NCI-H1417 (cell line): ENCODE measurements at places on chromosomes 13 and 19.

DNA sequence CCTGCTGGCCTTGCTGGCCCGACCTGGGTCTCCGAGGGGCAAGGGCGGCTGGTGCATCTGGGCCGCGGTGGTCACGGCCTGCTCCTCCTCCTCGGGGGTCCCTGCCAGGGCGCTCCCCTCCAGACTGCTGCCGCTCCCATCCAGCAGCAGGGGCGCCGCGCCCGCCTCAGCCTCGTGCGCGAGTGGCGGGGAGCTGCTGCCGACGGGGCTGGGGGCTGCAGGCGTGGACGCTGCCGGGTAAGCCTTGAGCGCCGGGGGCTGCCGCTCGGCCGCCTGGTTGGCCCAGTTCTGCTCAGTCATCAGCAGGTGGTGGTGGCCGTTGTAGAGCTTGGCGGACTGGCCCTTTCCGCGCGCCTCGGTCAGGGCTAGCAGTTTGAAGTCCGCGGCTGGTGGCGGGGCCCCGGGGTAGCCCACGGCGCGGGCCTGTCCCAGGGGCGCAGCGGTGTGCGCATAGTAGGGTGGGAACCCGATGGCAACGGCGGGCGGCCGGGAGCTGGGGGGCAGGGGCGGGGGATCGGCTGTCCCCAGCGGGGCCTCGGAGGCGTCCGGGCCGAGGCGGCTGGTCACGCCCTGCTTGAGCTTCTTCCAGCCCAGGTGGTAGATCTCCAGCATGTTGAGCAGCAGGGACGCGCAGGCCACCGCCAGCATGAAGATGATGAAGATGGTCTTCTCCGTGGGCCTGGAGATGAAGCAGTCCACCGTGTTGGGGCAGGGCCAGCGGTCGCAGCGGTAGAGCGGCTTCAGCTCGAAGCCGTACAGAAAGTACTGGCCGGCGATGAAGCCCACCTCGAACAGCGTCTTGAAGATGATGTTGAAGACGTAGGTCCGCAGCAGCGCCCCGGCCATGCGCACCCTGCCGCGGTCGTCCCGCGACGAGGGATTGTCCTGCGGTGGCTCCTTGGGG, 18.6 kb downstream of the GJA3 start:
- no peak for DNase-seq

DNA sequence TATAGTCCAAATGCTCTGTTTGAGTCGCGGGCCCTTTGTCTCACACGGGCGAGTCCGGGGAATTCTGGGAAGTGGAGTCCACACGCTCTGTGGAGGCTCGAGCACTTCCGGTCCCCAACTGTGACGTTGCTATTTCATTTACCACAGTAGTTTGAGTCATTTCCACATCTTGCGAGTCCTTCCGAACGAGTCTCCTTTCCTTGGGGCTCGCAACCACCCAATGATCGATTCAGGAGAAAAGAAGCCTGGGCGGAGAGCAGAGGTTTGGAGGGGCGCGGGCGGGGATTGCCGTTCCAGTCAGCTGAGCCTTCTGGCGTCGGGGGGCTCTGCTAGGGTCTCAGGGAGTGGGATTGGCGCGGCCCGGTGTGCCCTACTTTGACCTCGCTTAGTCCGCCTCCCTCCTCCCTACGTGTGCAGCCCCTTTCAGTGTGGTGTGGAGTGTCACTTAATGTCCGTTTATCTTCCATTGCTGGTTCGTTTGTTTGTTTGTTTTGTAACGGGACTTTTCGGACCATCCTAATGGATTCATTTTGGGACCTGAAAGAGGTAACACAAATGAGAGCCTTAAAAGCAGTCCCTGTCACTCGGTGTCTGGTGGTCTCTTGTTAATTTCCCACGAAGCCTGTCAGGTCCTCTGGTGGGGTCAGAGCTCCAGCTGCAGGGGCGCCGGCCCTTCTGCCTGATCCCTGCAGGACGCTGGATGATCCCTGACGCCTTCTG, at the start of gene ZNF222:
TSS of gene ZNF222 (plus strand) at position 163 of the 720 bp plus-strand sequence. CDS start at position 221, 58 bp downstream.
- peak; percentile 84 for DNase-seq

DNA sequence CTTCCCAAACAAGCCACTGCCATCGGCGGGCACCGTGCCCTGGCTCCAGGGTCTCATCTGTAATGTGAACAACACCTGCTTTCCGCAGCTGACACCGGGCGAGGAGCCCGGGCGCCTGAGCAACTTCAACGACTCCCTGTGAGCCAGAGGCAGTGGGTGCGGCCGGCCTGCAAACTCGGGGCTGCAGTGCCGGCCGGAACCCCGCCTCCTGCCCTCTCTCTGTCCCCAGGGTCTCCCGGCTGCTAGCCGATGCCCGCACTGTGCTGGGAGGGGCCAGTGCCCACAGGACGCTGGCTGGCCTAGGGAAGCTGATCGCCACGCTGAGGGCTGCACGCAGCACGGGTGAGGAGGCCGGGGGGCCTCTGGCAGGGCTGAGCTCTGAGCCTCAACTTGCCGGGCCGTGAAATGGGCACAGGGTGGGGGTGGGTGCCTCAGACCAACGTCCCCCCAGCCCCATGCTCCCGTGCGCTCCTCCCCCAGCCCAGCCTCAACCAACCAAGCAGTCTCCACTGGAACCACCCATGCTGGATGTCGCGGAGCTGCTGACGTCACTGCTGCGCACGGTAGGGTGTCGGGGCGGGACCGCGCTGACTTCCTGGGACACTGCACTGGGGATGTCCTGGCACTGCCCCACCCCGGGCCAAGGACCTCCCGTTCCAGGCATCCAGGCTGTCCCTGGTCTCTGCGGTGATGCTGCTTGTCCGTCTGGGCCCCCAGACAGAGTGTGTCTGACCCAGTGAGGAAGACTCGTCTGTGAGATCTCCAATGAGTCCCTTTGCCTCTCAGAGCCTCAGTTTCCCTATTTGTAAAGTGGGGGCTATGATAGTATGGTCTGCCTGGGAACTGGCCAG, 2.2 kb downstream of the ABCA7 start:
- DNase-seq: no peak

GRCh38 chr13:110037925-110038573, 251.7 kb upstream of the IRS2 start:
- DNase-seq: no peak

GRCh38 chr19:5863030-5863665, 7.2 kb downstream of the FUT5 start:
- DNase-seq: no peak

DNA sequence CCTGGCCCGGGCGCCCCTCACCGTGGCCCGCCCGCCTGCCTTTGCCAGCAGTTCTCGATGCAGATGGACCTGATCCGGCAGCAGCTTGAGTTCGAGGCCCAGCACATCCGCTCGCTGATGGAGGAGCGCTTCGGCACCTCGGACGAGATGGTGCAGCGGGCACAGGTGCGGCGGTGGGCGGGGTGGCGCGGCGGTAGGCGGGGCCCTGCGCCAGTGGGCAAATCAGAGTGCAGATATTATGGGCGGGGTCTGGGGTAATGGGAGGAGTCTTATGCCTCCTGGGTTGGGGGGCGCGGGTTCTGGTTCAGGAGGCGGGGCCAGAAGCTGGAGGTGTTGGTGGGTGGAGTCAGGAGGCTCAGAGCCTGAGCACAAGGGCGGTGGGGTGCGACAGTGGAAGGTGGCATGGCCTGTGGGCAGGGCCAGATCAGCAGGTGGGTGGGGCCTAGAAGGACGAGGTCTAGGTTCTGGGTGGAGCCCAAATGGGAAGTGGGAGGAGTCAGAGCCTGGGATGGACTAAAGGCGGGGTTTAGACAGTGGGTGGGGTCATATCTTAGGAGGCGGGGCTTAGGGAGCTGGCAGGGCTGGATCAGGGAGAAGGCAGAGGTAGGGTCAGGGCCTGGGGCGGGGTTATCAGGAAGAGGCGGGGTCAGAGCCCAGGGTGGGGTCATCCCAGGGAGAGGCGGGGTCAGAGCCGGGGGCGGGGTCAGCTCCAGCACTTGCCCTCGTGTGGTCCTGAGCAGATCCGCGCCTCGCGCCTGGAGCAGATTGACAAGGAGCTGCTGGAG, 5.6 kb downstream of the APC2 start:
- DNase-seq: peak; percentile 41

- no peak for DNase-seq
These were observed 35.1 kb downstream of the ZNF433 start for GRCh38 chr19:12000152-12000981.

DNA sequence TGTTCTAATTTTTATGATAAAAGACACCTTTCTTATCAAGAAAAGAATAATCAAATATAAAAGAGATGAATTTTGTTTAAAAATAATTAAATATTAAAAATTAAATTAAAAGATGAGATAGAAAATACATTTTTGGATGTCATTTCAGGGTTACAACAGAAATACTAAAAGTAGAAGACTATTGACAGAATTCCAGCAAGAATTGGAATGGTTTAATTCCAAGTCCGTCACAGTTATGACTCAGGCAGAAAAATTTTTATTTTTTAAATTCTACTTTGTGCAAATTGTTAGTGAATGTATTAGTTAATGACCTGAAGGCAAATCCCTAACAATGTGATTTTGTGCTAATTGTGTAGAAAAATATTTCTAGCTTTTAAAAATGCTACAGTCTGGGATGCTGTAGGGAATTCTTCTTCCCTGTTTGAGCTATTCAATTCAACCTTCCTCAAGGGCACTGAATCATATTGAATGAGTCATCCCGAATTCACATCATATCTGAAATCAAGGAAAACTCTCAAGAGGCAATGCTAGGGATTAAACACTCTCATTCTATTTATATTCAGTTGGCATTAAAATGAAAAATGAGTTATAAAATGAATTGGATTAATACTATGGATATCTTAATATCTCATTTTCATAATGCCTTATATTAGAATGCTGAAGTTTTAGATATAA, 633.5 kb upstream of the ATXN8OS start:
- DNase-seq: no peak

- DNase-seq: no peak
These were observed 8.7 kb upstream of the SIAH3 start for GRCh38 chr13:45860240-45860639.

DNA sequence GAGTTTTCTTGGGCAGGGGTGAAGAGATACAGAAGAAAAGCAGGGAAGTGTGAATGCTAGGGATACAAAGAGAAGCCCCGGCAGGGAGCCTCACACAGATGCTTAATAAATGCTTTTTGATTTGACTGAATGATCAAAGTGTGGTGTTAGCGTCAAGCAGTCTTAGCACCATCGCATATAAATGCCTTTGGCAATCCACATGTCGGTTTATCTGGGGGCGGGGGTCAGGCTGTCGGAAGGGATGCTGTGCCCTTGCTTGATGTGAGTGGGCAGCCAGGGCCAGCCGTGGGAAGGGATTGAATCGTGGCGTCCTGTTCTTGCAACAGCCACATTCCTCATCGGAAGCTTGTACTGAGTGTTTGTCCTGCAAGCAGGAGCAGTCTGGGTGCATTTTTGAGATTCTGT, 173.1 kb downstream of the LACC1 start:
- no peak for DNase-seq

DNA sequence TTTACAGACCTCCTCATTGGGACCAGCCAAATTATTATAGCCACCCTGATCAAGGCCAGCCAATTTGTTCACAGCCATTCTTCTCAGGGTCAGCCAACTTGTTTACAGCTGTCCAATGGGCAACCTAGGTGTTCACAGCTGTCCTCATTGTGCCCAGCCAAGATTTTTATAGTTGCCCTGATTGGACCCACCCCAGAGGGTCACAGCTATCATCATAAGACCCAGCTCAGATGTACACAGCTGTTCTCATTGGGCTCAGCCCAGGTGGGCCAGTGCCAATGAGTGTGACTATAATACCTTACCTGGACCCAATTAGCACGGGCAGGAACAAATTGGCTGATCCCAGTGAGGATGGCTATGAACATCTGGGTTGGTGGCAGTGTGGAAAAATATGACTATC, 1151.8 kb downstream of the UQCRFS1 start:
- no peak for DNase-seq

- DNase-seq: no peak
These were observed 60.4 kb downstream of the WDFY2 start for GRCh38 chr13:51644654-51645053.

- no peak for DNase-seq
These were observed 6.2 kb upstream of the USP12 start for GRCh38 chr13:27177852-27178251.

DNA sequence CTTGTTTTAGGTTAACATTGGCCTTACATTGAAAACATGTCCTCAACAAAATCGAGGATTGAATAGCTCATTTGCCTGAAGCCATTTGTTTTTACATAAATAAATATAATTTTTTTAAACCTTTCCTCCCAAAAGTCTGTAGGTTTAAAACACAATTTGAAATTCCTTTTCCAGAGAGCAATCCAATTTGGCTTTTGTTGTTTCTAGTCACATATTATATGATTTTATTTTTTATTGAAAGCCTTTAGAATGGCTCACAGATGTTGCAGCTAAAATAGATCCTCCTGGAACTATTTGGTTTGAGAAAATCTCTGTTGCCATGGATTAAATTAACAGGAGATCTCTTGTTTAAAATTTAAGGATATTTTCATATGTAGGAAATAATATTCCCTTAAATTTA, 512.6 kb downstream of the KLF5 start:
- DNase-seq: no peak

DNA sequence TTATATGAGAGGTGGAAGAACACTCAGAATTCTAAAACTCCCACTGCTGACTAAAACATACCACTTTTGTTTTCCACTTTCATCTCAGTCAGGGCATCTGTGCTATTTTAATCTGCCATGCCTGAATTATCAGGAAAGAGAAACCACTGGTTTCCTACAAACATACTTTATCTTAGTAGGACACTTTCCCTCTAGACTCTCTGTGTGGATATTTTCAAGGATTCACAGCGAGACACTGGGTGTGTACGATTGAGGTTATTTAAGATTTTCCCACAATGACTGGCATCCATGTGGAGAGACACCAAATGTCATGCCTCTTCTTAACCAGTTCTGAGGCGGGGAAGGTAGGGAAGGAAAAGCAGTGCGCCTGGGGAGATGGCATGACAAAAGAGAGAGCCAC, 212.2 kb downstream of the ENOX1 start:
- no peak for DNase-seq

- no peak for DNase-seq
These were observed 9.8 kb downstream of the DDX39A start for GRCh38 chr19:14409146-14410023.

- no peak for DNase-seq
These were observed 474.2 kb upstream of the SLC10A2 start for GRCh38 chr13:103540382-103540765.

DNA sequence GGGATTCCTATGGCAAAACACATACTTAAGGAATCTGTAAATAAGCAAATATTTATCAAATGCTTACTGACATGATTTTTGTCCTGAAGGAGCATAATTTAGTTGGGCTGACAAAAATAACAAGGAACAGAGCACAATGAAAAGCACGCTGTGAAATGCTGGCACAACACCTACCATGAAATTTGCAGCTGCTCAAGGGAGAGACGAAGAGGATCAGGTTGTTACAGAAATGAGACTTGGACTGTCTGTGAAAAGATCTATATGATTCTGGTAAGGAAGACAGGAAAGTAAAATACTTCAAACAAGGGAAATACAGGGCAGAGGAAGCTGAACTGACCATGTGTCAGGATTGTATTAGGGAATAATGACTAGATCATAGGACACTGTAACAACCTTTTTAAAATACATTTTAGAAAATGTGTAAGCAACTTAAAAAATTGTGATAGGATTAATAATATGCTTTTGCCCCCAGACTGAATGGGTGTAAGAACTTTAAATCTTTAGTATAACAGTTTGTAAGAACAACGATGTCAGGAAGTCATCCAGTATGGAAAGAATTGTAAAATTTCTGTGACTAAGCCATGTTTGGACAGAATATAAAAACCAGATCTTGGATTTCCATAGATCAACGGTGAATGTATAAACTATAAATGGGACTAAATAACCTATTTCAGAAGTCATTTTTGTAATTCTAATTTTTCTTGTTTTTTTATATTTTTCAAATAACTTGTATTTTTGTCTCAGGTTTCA, 1556.0 kb downstream of the EFNB2 start:
- DNase-seq: no peak

GRCh38 chr19:48676887-48677286, 4.1 kb upstream of the NTN5 start:
- DNase-seq: no peak
